ENCODE measurements at places on chromosomes 1 and 21. TPM values are rescaled to one million over a fixed set of nuclear protein-coding genes. Genes with fewer than 3 reads are reported as not detected.

DNA sequence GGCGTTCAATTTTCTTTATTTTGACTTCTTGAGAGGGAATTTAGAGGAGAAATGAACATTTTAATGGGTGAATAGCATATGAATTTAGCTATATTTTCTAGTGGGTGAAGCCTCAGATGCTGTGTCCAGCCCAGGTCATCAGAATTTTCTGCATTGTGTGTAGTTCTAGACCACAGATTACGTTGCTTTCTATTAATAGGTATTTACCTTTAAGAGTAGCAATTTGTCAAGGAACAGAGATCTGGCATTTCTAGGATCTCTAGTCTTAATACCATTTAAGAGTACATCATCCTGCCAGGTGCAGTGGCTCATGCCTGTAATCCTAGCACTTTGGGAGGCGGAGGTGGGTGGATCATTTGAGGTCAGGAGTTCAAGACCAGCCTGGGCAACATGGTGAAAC lies 20.7 kb downstream of the TDRD5 start:
- no peaks in the 10 kb centered on the region for H3K27me3 ChIP-seq
- H3K27ac ChIP-seq: no peak overlapping the region
- no peaks in the 10 kb centered on the region for H3K4me1 ChIP-seq
- H3K4me3 ChIP-seq: no peak overlapping the region
- no peaks in the 10 kb centered on the region for H3K36me3 ChIP-seq
- no peak for DNase-seq

DNA sequence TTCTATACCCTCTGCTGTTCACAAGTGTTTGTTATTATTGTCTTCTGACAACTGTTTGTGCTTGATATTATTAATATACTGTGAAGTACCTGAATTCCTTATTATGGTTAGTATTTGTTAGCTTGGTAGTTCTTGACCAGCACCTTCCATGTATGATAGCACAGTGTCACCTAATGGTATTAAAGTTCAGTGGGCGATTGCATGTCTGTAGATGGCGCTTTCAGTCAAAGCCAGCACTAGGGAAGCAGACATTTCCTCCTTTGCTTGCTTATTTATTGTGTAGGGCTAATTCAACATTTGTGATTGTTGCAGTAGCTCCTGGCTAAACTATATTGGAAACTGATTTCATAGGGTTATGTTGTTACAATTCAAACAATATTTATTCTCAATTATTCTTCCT lies 218.0 kb downstream of the ZP4 start:
- no peak overlapping the region for H3K4me3 ChIP-seq
- no peaks in the 10 kb centered on the region for H3K4me1 ChIP-seq
- no peaks in the 10 kb centered on the region for H3K27me3 ChIP-seq
- no peaks in the 10 kb centered on the region for H3K36me3 ChIP-seq
- H3K27ac ChIP-seq: no peak overlapping the region

The WNT3A gene
- total RNA-seq: not detected

DNA sequence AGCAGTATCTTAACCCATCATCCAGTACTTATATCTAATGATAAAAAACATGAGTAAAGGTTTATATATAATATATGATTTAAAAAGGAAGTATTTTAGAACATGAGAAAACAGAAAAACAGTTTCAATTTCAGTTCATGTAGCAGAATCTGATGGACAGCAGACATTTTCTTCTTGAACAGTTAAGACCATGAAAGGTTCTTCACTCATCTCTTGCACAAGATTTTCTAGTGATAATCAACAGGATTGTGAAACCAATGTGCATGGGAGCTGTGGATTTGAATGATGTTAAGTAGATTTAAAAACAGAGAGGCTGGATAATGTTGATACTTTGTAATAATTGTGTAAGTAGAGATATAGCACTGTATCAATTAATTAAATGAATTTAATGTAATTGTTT lies 1297.6 kb downstream of the BRINP3 start:
- H3K4me1 ChIP-seq: no peaks in the 10 kb centered on the region
- DNase-seq: no peak
- H3K27me3 ChIP-seq: no peaks in the 10 kb centered on the region
- no peak overlapping the region for H3K27ac ChIP-seq

The ARHGEF10L gene
- total RNA-seq: 133 TPM

- no peak overlapping the region for H3K4me3 ChIP-seq
- no peaks in the 10 kb centered on the region for H3K4me1 ChIP-seq
- no peaks in the 10 kb centered on the region for H3K27me3 ChIP-seq
- H3K36me3 ChIP-seq: no peaks in the 10 kb centered on the region
Observed at GRCh38 chr1:183723571-183723970, 70.5 kb upstream of the APOBEC4 start.

The OR2T35 gene
- not detected for total RNA-seq

The CFAP45 gene
- total RNA-seq: not detected

- no peaks in the 10 kb centered on the region for H3K27me3 ChIP-seq
- no peak overlapping the region for H3K4me3 ChIP-seq
- H3K36me3 ChIP-seq: no peaks in the 10 kb centered on the region
- H3K27ac ChIP-seq: no peak overlapping the region
- DNase-seq: no peak
Observed at GRCh38 chr21:29667651-29668050, 272.1 kb downstream of the GRIK1 start.

The RXRG gene
- 0.74 TPM for total RNA-seq

DNA sequence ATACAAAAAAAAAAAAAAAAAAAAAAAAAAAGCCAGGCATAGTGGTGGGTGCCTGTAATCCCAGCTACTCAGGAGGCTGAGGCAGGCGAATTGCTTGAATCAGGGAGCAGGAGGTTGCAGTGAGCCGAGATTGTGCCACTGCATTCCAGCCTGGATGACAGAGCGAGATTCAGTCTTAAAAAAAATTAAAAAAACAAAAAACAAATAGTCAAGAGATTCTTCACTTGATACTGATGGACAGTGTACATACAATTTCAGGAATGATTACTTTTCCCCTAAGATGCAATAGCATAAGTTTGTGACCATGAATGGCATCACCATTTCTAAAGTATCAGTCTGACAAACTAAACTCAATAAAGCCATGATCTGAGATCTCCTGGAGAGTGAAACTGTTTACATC lies 60.8 kb upstream of the IVNS1ABP start:
- no peak for DNase-seq
- no peak overlapping the region for H3K4me3 ChIP-seq
- no peaks in the 10 kb centered on the region for H3K27me3 ChIP-seq
- H3K27ac ChIP-seq: no peak overlapping the region

DNA sequence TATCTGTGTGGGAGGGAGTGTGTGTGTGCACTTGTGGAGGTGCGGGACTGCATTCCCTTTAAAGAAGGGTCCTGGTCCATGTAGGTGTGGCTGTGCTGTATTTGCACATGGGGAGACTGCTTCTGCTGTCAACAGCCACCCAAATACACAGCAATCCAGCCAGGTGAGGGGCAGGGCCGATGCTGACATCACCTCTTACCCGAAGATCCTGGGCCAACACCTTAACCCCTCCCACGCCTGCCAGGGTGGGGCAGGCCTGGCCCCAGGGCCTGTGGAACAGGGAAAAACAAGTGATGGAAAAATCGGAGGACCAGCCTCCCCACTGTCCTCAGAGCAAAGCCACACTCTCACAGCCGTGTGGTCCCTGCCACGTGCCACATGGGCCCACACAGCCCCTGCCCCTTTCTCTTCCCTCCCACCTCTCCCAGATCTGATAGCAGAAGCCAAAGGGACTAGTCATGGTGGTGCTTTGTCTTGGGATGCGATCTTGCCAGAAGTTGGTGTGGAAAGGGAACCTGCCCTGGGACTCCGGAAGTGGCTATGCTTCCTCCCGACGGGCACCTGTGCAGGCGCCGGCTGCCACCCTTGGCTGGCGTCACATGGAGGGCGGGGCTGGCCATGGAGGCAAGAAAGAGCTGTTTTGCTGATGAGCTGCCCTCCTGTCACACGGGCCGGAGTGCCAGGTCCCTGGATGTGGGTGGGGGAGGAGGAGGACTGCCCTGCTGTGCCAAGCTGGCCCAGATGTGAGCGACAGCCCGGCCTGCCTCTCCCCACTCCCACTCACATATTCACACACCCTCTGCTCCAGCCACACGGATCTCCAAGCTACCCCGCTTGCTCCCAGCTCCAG lies 7.8 kb upstream of the CASZ1 start:
- no peaks in the 10 kb centered on the region for H3K27me3 ChIP-seq
- peak; percentile 93 for DNase-seq
- no peak overlapping the region for H3K4me3 ChIP-seq
- H3K27ac ChIP-seq: peak overlapping the region; percentile 90
- no peaks in the 10 kb centered on the region for H3K36me3 ChIP-seq

DNA sequence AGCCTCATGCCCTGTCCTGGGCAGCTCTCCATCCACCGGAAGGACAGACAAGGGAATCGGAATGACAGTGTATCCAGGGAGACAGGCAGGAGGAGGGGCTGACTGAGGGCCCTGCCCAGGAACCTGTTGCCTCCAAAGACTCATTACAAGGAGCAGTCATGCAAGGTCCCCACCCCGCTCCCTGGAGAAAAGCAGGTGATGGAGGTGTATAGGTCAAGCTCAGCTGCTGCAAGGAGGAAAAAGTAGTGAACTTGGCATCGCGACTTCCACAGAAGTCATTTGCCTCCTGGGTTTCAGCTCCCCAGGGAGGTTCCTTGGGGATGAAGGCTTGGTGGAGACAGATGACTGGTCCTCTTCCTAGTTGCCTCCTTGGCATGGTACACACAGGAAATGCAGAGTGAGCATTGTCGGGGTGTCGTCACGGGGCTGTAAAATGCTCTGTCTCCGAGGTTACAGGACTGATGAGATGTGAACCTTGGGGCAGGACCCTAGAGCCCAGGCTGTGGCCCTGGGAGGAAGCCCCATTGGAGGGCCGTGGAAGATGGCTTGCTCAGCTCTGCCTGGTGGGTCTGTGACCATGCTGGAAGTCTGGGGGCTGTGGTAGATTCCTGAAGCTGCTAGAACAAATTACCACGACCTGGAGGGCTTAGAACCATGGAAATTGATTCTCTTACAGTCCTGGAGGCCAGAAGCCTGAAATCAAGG lies 219.6 kb upstream of the C1orf174 start:
- DNase-seq: no peak
- H3K27ac ChIP-seq: no peak overlapping the region
- H3K4me3 ChIP-seq: no peak overlapping the region
- H3K36me3 ChIP-seq: no peaks in the 10 kb centered on the region

DNA sequence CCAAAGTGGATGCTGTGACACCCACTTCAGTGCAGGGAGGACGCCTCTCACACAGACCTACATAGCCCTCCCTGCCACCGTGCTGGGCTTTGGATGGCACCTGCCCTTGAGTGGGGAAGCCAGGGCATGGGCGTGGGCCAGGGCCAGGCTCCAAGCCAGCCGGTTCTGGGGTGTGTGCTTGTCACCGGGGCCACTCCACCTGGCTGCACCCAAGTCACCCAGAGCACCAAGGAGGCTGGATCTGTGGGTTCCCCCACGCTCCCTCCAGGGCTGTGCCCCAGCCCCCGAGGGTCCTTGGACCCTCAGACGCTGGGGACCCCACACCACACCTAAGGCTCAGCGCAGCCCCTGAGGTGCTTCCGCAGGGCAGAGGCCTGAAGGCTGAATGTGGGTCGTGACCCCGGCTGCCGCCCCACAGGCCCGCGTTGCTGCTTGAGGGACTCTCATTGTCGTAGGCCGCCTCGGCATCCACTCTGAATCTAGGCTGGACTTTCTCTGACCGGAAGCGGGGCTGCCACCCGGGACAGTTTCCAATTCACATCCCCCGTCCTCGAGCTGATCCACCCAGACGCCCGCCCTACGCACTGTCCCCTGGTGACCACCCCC lies 1.5 kb downstream of the MXRA8 start:
- peaks cover 30% of the 10 kb centered on the region for H3K27me3 ChIP-seq
- DNase-seq: no peak
- H3K36me3 ChIP-seq: no peaks in the 10 kb centered on the region
- peak overlapping the region; percentile 75 for H3K27ac ChIP-seq
- peak overlapping the region; percentile 31 for H3K4me3 ChIP-seq
- H3K4me1 ChIP-seq: no peaks in the 10 kb centered on the region

DNA sequence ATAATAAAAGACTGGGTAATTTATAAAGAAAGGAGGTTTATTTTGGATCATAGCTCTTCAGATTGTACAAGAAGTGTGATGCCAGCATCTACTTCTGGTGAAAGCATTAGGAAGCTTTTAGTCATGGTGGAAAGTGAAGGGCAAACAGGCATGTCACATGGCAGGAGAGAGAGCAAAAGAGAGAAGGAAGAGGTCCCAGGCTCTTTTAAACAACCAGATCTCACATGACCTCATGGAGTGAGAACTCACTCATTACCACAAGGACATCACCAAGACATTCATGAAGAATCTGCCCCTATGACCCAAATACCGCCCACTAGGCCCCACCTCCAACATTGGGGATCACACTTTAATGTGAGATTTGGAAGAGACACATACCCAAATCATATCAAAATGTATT lies 10.0 kb downstream of the RPTN start:
- H3K4me3 ChIP-seq: no peak overlapping the region
- H3K27ac ChIP-seq: no peak overlapping the region
- no peaks in the 10 kb centered on the region for H3K36me3 ChIP-seq
- no peaks in the 10 kb centered on the region for H3K4me1 ChIP-seq
- no peaks in the 10 kb centered on the region for H3K27me3 ChIP-seq
- no peak for DNase-seq

The SPRR2F gene
- total RNA-seq: not detected

The UBL4B gene
- not detected for total RNA-seq

The LCE1F gene
- total RNA-seq: not detected

- no peak overlapping the region for H3K27ac ChIP-seq
- DNase-seq: no peak
- H3K36me3 ChIP-seq: no peaks in the 10 kb centered on the region
- no peaks in the 10 kb centered on the region for H3K27me3 ChIP-seq
- H3K4me1 ChIP-seq: no peaks in the 10 kb centered on the region
- no peak overlapping the region for H3K4me3 ChIP-seq
Observed at GRCh38 chr1:68046885-68047658, 3.4 kb downstream of the DIRAS3 start.

The PTGFRN gene
- total RNA-seq: 94.9 TPM

The TRPM2 gene
- total RNA-seq: 4.2 TPM

DNA sequence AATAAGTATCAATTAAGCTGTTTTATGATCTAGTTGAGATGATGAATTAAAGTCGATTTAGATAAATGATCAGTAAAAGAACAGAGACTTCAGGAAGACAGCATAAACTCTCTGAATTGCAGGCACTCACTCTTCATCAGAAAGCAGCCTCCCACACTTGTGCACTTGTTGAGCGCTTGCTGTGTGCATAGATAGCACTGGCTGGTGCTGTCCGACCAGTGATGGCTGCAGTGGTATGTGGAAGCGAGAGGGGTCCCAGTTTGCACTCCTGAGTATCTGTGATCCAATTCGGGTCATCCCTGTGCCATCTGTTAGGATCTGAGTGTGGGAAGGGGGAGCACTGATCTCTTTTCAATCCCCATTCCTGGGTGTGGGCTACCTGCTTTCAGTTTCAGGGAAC lies 137.8 kb downstream of the CAMTA1 start:
- no peak overlapping the region for H3K27ac ChIP-seq
- H3K4me3 ChIP-seq: no peak overlapping the region
- H3K27me3 ChIP-seq: no peaks in the 10 kb centered on the region
- H3K4me1 ChIP-seq: no peaks in the 10 kb centered on the region
- H3K36me3 ChIP-seq: no peaks in the 10 kb centered on the region

- no peak for DNase-seq
- no peak overlapping the region for H3K4me3 ChIP-seq
- no peaks in the 10 kb centered on the region for H3K4me1 ChIP-seq
- no peak overlapping the region for H3K27ac ChIP-seq
- no peaks in the 10 kb centered on the region for H3K27me3 ChIP-seq
- peaks cover 22% of the 10 kb centered on the region for H3K36me3 ChIP-seq
Observed at GRCh38 chr1:150954708-150955107, 19.9 kb downstream of the CERS2 start.

GRCh38 chr1:217660353-217661062 lies 29.4 kb downstream of the SPATA17 start:
- DNase-seq: no peak
- no peaks in the 10 kb centered on the region for H3K27me3 ChIP-seq
- no peak overlapping the region for H3K4me3 ChIP-seq
- no peaks in the 10 kb centered on the region for H3K36me3 ChIP-seq
- H3K4me1 ChIP-seq: no peaks in the 10 kb centered on the region
- no peak overlapping the region for H3K27ac ChIP-seq

- no peak overlapping the region for H3K4me3 ChIP-seq
- H3K36me3 ChIP-seq: no peaks in the 10 kb centered on the region
Observed at GRCh38 chr1:210464519-210465039, 135.9 kb downstream of the HHAT start.

All from colonic mucosa (tissue), 4 donors.